ENCODE measurements at places on chromosomes 13 and 19. TPM values are rescaled to one million over a fixed set of nuclear protein-coding genes. Genes with fewer than 3 reads are reported as not detected.

GRCh38 chr13:105139380-105140285, 1395.8 kb downstream of the EFNB2 start:
- DNase-seq = peak; percentile 44

GRCh38 chr13:52925251-52925650, 76.8 kb upstream of the PCDH8 start:
- no peak for DNase-seq

SCEL gene
- total RNA-seq = not detected

GRCh38 chr13:40215747-40216146, 450.7 kb downstream of the FOXO1 start:
- DNase-seq = no peak

DNA sequence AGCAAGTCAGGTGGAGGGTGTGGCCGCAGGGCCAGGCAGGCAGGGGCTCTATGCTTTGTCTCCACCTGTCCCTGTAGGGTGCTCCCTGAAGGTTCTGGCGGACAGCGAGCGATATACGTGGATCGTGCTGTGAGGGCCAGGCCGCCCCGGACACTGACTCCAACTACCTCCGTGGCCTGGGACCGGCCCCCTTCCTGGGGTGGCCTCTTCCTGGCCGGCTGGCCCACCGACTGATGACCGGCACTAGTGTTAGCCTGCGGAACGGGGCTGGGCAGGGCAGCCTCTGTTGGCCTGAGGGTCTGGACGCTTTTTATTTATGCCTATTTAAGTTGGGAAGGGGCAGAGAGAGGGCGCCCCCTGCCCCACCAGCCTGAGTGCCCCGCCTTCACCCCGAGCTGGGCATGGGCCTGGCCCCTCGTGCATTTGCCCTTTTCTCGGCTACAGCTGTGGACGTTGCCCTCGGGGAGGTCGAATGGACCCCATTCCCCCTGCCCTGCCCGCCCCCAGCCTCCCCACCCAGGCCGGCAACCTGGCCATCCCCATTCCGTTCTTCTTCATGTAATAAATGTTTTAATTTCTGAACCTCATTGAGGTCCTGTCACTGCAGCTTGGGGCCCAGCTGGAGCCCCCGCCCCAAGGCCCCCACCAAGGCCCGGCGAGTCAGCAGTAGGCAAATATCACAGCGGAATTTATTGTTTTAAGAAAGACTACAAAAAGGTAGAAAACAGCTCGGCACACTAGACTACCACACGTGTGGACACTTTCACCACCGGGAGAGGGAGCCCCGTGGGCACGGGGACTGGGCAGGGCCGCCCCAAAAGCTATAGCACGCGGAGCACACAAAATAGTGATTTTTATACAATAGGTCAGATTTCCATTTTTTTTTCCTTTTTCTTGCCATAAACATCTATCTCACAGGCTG, 8.8 kb downstream of the DCAF15 start:
- DNase-seq = no peak

- no peak for DNase-seq
Observed at GRCh38 chr13:23695711-23696464, 125.7 kb downstream of the TNFRSF19 start.

DNA sequence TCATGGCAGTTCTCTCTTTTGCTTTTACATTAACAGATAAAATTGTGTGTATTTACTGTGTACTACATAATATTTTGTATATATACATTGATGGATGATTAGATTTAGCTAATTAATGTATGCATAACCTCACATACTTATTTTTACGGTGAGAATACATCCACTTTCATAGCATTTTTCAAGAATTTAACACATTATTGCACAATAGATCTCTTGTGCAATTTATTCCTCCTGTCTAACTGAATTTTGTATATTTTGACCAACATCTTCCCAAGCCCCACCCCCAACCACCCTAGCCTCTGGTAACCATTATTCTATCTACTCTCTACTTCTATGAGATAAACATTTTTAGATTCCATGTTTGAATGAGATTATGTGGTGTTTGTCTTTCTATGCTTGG, 194.7 kb downstream of the RBM26 start:
- no peak for DNase-seq

DKKL1 gene
- total RNA-seq = not detected

GRCh38 chr13:99355267-99356011, 48.2 kb upstream of the GPR183 start:
- DNase-seq = no peak
